ENCODE measurements at places on chromosomes 5 and 9.

DNA sequence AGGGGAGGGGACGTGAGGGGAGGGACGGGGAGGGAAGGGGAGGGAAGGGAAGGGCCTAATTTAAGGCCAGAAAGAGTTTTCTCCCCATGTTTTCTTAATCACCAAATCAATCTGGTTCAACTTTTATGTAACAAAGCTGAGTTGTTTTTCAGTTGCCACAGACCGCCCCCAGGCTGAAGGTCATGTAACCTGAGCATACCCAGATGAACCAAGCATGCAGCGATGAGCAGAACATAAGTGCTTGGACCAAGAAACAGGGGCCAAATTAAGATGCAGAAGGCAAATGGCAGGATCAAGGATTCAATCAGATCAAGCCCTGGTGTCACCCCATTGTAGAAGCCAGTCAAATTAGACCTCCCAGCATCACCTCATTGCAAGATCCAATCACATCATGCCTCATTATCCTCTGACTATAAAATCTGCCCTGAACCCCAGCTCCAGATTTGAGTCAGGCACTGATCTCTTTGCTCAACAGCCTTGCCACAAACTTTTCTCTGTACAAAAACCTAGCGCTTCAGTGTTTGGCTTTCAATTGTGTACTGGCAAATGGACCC, 113.5 kb upstream of the TNPO1 start:
- DNase-seq = no peak

- DNase-seq = no peak
Observed at GRCh38 chr5:177462021-177462670, 11.3 kb downstream of the DBN1 start.

- no peak for DNase-seq
Observed at GRCh38 chr5:67453111-67453905, 256.7 kb upstream of the CD180 start.

- no peak for DNase-seq
Observed at GRCh38 chr9:135914921-135915320, 7.6 kb upstream of the CAMSAP1 start.

- no peak for DNase-seq
Observed at GRCh38 chr5:122154910-122155309, 25.6 kb downstream of the ZNF474 start.

DNA sequence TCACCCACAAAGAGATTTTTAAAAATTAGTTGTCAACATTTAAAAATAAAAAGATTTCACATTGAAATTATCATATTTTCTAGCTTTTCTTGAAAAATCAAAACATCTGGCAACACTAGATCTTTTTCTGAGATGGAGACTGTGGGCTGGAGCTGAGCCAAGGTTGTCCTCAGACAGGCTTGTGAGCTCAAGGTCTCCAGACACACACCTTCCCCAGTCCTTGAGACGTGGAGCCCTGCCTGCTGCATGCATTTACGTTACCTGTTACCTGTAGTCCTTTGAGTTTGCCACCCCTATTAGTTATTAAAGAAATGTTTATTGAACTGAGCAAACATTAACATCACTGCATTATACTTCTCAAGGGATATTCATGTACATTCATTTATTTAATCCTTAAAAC, 87.5 kb upstream of the TLE1 start:
- no peak for DNase-seq

DNA sequence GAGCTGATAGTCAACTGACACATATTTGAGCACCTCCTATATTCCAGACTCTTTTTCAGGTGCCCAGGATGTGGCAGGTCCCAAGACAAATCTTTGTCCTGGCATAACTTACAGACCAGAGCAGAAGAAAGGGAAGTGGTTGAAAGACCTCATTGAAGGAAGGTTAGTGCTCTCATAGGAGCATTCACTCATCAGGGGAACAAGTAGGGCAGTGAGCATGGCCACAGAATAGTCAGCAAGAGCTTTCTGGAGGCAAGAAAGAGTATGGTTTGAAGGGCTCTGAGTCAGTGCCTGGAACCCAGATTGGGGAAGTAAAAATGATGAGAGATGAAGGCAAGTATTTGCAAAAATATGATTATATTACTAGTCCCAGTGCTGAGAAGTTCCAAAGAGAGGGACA, 25.0 kb upstream of the ERMP1 start:
- no peak for DNase-seq

GRCh38 chr9:30193421-30193820, 2191.0 kb upstream of the ACO1 start:
- no peak for DNase-seq

- no peak for DNase-seq
Observed at GRCh38 chr5:127216898-127217675, 73.5 kb upstream of the MEGF10 start.

GRCh38 chr5:133675376-133676154, 63.2 kb upstream of the FSTL4 start:
- no peak for DNase-seq

Data from NCI-H1105 treated with DMSO at 0.1 percent for 48 hours (cell line).